ENCODE measurements at places on chromosomes 6 and 20.

- no peak for DNase-seq
Observed at GRCh38 chr6:38355519-38355918, 284.2 kb downstream of the BTBD9 start.

DNA sequence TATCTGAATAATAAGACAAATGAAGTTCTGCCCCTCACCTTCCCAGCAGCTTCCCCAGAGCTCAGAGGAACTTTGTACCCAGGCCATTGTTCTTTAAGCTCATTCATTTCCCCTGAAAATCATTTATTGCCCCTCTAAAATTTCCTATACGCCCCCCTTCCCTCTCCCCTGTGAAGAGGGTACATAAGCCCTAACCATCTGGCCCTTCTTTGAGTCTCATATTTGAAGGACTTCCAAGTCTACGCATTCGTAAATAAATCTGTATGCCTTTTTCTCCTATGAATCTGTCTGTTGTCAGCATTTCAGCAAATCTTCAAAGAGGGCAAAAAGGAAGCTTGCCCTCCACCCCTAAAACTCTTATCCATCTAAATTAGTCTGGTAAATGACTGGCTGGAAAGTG, 73.1 kb upstream of the DST start:
- peak; percentile 73 for DNase-seq

- no peak for DNase-seq
Observed at GRCh38 chr6:133503336-133503729, 262.2 kb downstream of the EYA4 start.

- DNase-seq: no peak
Observed at GRCh38 chr6:147586044-147586443, 77.6 kb downstream of the SAMD5 start.

DNA sequence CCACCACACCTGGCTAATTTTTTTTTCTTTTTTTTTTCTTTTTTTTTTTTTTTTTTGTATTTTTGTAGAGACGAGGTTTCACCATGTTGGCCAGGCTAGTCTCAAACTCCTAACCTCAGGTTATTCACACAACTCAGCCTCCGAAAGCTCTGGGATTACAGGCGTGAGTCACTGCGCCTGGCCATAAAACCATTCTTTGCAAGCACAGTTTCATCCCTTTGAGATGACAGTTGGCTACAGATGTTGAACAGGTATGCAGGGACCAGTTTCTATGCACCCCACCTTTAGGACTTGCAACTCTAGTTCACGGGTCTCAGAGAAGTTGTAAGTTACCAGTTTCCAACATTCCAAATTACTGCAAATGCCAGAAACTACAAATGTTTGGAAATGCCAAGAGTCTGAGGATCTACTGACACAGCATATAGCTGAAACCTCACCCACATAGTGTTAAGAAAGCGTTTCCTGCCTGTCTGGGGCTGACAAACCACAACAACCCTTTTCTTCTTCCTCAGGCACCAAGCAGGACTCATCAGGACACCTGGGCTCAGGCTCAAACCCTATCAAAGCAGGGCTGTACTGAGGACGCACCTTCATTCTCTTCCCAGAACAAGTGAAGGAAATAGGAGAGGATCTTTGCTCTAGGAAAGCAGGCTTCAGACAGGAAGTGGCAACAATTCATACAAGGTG, 22.9 kb downstream of the ARHGAP18 start:
- DNase-seq: no peak

DNA sequence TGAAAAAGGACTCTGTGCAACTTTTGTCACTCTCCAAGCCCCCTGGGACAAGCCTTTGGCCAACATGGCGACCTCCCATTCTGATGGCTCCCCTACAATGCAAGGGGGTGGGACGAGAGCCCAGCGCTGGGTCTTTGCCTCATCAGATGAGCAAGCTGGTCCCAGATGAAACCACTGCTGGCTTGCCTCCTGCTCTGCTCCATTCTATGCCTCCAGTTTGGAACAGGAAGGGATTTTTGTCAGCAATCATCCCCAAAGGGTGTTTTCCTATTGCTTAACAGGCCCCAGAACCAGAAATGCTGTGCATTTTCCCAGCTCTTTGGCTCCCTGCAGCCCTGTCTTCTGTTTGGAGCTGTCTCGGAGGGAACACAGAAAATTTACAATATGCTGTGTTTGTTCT, 412.7 kb downstream of the MAFB start:
- DNase-seq: no peak

DNA sequence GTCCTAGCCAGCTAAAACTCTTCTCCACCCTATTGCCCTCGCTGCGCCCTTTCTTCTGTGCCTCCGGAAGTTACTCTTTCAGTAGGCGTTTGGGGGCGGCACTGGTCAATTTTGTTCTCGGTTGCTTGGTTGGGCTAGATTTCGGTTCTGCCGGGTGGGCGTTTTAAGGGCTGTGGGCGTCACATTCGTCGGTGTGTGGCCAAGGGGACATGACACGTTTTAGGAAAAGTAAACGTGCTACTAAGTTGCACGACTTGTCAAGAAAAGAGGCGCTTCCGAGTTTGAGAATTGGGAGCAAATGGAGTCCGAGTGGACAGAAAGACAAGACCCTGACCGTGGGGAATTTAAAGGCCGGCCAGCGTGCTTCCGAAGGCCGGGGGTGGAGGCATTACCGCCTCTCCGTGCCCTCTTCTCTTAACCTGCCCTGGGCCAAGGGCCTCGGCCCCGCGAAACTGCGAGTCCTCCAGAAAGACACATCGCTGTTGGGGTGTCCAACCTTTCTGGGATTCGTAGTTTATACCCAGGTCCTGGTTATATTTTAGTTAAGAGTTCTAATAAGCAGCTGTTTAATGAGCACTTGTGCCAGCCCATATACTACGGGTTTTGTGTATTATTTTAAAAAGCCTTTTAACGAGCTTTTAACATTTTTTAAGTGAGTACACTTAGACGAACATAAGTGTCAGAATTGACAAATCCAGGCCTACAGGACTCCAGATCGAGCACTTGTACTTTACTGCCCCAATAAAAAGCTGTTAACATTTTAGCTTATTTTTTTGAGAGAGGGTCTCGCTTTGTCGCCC, 664 bp upstream of the BAG6 start:
- DNase-seq: no peak

GRCh38 chr6:135853227-135853626, 1.7 kb downstream of the PDE7B start:
- no peak for DNase-seq

DNA sequence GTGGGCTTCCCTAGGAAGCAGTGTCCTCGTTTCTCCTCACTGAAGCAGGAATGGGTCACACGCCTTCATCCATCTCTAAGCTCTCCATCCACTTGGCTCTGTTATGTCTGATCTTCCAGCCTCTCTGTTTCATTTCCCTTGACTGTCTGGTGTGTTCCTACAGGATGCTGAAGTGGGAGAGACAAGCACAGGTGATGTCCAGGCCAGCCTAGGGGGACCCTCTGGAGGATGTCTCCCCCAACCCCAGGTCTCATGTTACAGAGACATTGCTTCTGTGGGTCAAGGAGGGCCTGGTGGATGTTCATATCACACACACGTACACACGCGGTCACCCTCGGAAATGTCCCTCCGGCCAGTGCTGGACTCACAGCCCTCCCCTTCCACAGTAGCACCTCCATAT, 229.9 kb downstream of the CDC5L start:
- no peak for DNase-seq

DNA sequence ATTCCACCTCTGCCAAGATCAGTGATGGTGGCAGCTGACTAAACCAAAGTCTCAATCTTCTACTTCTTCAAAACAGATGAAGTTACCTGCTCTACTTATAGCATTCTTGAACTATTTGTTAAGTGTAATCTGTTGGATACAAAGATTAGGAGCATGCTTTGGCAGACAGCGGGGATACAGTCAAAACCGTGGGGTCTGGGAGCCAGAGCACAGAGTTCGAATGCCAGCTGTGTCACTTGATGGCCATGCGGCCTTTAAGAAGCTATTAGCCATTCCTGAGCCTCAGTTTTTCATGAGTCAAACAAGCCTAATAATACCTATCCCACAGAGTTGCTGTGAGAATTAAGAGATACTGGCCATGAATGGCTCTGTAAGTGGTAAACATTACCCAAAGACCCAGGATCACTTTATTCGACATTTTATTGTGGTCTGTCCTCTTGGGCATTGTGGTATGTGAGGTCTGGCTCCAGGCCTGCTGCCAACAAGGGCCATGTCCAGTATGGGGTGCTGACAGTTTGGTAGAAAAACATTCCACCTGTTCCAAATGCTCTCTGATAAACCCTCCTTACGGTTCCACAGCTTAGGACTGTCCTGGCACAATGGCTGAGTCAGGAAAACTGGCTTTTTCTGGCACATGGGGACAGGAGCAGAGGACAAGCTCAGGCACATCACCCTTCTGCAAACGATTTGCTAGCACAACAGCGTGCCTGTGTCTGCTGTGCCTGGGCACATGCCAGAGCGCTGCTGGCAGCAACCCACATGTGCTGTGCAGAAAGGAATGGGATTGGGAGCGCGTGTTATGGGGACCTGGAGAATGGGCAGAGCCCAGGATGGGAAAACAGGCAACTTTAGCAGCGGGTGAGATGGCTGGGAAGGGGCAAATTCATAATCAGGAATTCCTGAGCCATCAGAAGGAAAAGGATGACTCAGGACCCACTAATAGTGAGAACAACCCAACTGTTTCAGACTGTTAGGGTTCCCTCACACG, 15.7 kb upstream of the FAM83C start:
- no peak for DNase-seq

DNA sequence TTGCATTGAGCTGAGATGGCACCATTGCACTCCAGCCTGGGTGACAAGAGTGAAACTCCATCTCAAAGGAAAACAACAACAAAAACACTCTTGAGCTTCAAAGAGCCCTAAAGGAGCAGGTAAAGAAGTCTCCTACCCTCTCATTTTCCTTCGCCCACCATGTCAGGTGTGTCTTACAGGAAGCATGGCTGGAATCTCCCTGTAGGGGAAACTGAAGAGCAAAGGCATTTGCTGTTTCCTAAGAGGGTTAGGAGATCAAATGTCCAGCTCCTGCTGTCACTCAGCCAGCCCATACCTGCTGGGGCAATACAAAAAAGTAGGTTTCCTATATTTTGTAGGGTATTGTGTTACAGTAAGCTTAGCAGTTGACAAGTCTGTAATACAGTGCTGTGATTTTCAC, 43.3 kb downstream of the SPATA2 start:
- no peak for DNase-seq

GRCh38 chr6:166624275-166624674, 2.8 kb downstream of the RPS6KA2 start:
- no peak for DNase-seq

GRCh38 chr6:135451617-135452190, 45.8 kb downstream of the AHI1 start:
- DNase-seq: peak; percentile 14

DNA sequence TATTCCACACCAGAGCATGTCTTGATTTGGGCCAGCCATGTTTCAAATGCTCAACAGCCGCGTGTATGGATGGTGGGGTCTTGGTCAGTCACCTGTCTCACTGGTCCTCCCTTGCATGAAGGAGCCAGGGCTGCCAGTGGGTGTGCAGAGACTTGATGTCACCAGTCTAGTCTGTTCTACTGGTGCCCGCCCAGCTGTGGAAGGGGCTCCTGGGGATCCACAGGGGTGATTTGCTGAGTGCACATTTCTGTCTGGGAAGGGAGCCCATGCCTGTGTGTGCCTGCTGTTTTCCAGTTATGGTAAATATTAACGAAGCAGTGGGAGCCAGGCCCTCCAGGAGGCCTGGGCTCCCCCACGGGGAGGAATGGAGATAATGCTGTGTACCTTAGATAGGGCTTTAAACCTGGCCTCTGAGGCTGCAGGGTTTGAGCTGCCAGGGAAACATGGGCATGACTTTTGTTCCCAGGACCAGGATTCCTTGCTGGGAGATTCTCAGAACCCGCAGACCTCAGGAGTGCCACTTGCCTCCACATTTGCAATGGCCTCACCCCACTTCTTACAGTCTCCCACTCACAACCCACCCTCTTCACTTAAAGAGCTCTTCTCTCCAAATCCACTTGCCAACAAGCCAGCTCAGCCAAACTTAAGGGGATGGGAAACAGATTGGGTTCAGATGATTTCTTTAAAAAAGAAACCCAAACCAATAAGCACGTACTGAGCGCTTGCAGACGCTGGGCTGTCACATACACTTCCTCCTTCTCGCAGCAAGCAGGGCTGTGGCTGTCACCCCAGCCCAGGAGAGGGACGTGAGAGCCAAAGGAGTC, 54.1 kb downstream of the VEGFA start:
- DNase-seq: no peak

DNA sequence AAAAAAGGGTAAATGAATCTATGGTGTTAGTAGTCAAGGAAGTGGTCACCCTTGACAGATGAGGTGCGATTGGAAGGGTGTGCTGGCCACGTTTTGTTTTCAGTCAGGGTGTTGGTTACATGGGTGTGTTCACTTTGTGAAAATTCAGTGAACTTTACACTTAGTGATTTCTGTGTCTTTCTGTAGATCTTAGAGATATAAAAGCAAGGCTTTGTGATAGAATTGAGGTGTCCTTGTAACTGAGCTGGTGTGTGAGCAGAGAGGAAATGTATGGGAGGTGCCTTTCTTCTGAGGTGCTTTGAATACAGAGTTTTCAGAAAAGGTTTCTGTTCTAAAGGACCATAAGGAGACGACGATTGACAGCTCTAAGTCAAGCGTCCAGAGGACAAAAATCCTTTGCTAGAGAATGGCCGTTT, 90.5 kb downstream of the SAMD3 start:
- no peak for DNase-seq

DNA sequence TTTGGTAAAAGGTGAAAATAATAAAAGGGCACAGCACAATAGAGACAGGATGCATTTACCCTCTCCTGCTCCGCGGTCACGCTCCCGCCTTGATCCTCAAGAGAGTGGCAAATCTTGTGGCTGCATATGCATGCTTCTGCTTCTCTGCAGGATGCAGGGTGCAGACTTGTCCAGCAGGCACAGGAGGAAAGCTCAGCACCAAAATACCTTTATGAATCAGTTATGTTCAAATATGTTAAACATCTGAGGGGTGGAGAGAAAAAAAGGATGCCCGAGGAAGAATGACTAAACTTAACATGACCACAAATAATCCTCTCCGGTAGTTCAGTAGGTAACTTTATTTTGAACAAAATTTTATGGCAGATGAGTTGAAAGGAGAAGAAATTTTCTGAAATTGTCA, 366.1 kb upstream of the SOX4 start:
- no peak for DNase-seq

- no peak for DNase-seq
Observed at GRCh38 chr20:8356806-8357205, 224.7 kb downstream of the PLCB1 start.

- no peak for DNase-seq
Observed at GRCh38 chr6:4522453-4522852, 253.8 kb upstream of the CDYL start.

DNA sequence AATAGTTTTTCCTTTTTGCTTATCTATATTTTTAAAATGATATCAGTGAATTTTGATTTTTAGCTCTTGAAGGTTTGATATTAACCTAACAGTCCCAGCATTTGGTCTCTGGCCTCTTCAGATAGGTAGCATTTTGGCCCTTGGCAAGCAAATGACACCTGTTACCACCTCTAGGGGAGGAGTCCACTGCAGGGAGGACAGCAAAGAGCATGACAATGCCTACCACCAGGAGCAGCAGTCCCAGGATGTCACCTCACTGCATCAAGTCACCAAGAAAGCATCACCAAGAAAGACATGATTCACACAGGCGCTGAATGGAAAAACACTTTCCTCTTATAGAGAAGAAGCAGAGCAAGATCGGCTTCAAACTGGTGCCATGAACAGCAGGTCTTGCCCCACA, 224.3 kb downstream of the UBE3D start:
- DNase-seq: no peak

GRCh38 chr6:156988276-156989158, 211.3 kb downstream of the ARID1B start:
- DNase-seq: no peak

Data from NCI-H524 treated with DMSO at 0.1 percent for 48 hours (cell line).